Occipital lobe (tissue), 3 donors: ENCODE measurements at places on chromosomes 7 and 10.

DNA sequence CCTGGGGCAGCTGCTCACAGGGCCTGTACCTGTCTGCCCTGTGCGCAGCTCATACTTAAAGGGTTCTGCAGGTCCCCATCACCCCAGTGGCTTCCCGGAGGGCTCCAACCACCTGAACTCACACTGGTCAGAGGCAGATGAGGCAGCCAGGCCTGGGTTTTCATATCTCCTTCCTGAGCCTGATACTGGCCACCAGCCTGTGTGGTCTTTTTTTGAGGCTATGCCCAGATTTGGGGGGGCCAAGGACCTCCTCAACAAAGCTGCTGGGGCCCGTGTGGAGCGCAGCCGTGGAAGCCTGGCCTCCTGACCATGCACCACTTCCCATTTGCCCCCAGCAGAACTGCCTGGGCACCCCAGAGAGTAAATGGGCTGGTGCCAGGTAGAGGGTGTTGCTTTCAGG is 25.7 kb downstream of the PNLIPRP2 start:
- DNase-seq, result no peak

- DNase-seq, result no peak
Observed at GRCh38 chr7:74203956-74204618, 5.7 kb upstream of the LAT2 start.

- no peak for DNase-seq
Observed at GRCh38 chr10:66098595-66099480, 827.0 kb upstream of the LRRTM3 start.

DNA sequence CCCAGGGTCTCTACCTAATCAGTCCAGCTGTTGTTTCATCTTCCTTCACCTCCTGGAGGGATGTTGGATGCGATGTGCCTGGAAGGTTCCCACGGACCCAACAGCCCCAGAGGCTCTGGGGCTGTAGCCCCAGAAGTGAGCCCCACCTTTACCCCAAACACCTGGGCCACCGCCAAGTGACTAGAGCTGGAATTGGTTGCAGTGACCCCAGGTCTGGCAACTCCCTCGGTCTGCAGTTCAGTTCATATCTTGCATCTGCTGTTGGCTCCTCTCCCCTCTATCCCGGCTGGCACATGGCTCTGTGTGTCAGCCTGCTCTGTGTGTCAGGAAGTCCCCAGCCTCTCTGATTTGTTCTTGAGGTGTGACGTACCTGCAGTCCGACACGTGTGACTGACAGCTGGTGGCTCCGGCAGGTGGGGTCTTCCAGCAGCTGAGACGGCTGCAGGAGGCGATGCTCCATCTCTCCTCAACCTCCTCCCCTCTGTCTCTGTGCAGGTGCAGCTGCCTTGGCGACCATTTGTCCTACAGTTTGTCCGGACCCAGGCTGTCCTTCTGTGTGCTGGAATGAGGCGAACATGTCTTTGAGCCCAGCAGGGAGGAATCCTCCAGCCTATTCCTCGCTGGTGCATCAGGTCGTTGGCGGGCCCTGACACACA is 38.6 kb downstream of the ELFN1 start:
- no peak for DNase-seq

GRCh38 chr7:148662646-148663045 is 36.1 kb upstream of the CUL1 start:
- no peak for DNase-seq

- no peak for DNase-seq
Observed at GRCh38 chr7:29190349-29191045, 4.1 kb upstream of the CHN2 start.

DNA sequence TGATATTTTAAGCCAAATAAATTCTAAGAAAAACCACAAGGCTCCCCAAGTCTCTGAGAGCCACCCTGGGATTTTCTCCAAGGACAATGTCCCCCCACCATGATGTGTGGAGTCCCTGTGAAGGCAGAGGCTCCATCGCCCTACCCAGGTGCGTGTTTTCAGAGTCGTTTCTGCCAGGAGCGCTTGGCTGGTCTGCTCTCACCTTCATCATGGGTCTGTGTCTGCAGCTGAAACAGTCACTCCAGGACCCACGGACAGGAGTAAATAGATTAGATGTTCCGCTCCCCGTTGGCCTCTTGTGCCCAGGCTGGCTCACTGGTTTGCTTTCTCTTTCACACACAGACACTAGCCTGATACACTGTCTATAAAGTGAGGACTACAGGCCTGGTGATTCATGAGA is 217.5 kb downstream of the SFMBT2 start:
- DNase-seq, result no peak

- no peak for DNase-seq
Observed at GRCh38 chr7:91088691-91089090, 175.5 kb upstream of the FZD1 start.

- DNase-seq, result no peak
Observed at GRCh38 chr10:101778781-101779543, 3.0 kb upstream of the FGF8 start.

DNA sequence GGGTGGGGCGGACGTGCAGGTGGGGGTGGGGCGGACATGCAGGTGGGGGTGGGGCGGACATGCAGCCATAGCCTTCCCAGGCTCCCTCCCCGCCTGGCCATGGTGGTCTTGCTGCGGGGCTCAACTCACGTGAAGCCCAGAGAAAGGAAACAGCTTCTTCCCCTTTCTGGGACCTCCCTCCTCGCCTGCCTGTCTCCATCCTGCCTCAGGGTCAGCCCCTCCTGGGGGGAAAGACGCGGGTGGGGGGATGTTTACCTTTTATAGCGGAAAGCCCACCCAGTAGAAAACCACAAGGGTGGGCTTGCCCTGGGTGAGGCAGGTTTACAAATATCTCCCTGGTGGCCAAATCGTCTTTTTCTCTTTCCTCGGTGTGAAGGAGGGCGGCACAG is 520.0 kb downstream of the GLRX3 start:
- DNase-seq, result no peak

GRCh38 chr10:118939211-118940007 is 90.1 kb upstream of the NANOS1 start:
- no peak for DNase-seq

DNA sequence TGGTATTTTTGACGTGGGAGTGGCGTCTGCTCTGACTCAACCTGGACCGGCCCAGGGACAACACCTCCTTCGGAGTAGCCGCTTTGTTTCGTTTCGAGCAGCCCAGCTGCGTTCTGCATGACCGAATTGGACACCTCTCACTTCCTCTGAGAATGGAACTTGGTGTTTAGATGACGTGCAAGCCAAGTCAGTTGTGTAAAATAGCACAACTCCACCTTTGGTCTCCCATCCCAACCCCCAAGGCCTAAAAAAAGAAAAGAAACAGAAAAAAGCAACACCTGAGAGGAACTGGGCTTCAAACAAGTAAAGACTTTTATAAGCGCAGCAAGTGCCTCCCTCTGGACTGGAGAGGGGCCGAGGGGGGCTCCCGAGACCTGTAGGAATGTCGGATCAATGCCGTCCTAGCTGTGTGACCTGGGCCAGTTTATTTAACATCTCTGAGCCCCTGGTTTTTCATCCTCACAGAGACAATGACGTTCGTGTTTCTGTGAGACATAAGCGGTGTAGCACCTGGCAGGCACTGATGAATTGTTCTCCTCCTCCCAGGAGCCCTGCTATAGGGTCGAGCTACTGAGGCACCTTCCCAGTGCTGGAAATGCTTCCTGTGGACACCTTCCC is 52.0 kb upstream of the SMNDC1 start:
- DNase-seq, result no peak

GRCh38 chr7:122327969-122328368 is 23.4 kb upstream of the FEZF1 start:
- no peak for DNase-seq

DNA sequence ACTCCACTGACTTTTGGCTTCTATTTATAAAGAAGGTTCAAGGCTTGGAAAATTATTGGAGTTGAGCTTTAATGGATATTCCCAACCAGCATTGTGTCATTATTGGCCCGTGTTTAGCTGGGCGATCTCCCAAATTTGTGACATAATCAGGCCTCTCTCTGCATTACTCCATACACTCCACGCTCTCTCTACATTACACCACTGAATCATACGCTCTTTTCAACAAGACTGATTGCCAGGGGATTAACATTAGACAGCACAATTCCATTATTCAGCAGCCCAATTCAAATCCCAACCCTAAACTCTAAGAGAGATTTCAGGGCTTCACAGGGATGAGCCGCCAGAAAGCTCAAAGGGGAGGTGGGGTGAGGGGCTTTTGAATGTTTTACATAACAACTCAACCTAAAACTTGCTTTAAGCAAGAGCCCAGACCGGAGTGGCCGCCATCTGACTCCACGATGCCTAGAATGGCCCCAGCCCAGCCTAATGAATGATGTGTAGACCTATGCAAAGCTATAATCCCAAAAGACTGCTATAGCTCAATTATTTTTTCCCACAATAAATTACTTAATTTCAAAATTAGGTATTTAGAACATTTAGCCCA is 61.8 kb downstream of the FGFR2 start:
- peak; percentile 40 for DNase-seq

GRCh38 chr10:5445006-5445405 is 32.6 kb downstream of the NET1 start:
- DNase-seq, result no peak
